Inflammatory macrophage treated with lipopolysaccharide for 1 hour (primary cell): ENCODE measurements at places on chromosomes 1 and 21.
A peak's percentile ranks its signal among the peaks of the same experiment; 100 is the strongest.

DNA sequence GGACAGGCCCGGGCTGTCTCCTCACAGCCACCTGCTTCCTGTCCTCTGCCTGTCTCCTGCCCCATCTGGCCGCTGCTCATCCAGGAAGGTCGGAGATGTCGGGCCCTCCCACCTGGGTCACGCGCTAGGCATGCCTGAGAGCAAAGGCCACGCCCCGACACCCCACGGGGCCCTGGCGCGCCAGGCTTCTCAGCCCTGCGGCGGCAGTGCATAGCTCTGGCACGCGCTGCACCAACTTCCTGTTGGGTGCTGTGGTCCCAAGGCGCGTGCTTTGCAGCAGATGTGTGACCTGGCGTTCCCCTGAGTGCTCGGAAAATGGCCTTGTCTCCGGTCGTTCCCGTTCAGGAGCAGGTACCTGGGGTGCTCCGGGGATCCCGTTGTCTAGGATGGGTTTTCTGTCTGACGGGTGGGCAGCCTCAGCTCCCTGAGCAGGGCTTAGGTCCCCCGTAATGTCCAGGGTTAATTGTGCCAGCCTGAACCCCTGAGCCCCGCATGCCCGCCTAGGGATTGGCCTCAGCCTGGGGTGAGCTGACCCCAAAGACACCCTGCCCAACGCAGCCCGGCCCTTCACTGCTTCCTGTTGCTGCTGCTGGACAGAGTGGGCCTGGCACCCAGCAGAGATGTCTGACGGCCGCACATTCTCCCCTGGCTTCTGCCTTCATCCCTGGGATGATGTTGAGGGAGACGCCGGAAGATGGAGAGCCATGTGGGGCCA lies 19.4 kb upstream of the KCNAB2 start:
- peak; percentile 77 for DNase-seq

- no peak for DNase-seq
Observed at GRCh38 chr1:27379564-27380122, 3.5 kb downstream of the CD164L2 start.

GRCh38 chr1:243939167-243939848 lies 89.3 kb upstream of the AKT3 start:
- no peak for DNase-seq

- DNase-seq = no peak
Observed at GRCh38 chr21:36579898-36580297, 100.0 kb upstream of the CLDN14 start.

DNA sequence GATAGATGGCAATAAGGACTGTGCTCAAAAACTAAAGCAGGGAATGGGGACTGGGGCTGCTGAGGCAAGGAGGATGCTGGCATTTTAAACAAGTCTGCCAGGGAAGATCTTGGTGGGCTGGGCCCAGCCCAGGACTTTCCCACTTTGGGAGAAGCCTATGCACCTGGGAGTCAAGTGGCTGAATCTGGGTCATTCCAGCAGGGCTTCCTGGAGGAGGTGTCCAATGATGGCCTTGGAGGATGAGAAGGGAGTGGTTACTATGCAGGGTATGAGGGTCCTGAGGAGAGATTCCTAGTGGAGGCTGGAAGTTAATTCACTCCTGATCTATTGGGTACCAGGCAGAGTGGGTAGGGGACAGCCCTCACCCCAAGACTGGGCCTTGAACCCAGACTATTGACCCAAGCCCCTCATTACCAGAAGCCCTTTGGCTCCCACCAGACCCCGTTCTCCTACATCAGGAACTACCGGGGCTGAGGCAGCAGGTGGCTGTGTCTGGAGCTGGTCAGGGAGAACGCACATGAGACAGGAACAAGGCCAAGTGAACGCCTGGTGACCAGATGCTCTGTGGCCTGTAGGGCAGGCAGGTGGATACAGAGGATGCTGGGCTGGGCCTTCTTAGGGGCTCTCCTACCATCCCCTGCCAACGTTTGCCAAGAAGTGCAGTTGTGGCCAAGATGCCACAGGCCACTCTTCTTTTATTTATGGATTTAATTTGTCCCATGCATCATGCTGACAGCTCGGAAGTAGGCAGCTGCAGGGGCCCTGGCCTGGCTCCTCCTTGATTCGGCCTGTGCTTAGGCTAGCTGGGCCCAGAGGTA lies 18.3 kb upstream of the LRP8 start:
- no peak for DNase-seq

GRCh38 chr1:183197762-183198161 lies 11.7 kb downstream of the LAMC2 start:
- no peak for DNase-seq

GRCh38 chr1:55375617-55376258 lies 160.6 kb upstream of the USP24 start:
- DNase-seq = peak; percentile 31

DNA sequence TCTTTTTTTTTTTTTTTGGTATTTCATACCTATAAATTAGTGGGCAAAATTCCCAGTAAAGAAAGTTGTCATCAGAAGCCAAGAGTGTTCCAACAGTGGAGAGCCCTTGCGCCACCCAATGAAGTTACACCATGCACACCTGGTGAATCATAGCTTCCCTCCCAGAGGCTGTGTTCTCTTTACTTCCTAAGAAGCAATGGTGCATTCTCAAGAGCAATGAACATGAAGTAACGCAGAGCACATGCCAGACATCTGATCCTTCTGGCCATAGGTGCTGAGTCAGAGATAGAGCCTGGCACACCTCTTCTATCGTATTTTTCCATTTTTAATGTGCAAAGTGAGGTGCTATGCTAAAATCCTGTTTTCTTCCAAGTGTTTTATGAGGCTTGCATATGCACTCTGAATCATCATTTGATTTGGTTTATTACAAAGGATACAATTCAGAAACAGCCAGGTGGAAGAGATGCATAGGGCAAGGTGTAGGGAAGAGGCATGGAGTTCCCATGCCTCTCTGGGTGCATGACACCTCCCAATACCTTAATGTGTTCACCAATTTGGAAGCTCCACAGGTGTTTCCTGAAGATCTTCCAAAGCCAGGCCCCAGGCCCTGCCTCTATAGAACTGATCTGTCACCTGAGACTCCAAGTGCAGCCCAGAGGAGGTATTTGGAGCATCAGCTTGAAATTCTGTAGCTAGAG lies 408.0 kb downstream of the SIPA1L2 start:
- DNase-seq = no peak
